CD4-positive, alpha-beta T cell treated with Interferon gamma for 1 hour (primary cell): ENCODE measurements at places on chromosomes 11 and 22.

- DNase-seq: no peak
Measured at GRCh38 chr11:66050581-66051231, 1.5 kb upstream of the SF3B2 start.

DNA sequence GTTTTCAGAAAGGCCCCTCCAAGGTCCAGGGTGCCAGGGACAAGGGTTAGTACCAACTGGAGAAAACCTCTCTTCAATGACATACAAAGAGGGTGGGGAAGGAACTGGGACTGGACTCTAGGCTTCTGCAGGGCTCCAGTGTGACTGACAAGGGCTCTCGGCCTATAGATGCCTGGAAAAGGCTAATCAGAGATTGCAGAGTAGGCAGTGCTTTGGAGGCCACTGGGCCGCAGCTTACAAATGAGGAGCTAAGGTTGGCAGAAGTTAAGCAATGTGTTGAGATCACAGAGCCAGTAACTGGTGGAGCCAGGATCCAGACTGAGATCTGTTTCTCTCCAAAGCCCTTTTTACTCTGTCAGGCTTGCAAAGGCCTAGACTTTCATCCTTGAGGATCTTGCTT is 7.4 kb upstream of the DGKZ start:
- DNase-seq: no peak

DNA sequence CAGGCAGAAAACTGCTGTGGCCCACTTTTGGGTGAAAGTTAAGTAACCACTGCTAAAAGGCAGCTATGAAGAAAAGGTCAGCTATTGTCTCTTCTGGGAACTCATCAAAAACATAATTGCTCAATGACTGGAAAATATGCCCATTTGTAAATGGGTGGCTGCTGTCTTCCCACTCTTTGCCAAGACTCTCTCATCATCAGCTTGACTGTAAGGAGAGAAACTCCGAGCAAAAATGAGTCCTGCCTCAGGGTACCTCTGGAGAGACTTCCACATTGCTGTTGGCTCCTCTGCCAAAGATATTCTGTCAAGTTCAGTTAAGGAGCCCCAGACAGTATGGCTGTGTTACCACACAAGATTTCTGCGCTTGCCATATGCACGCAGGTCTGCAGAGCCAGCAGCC is 138.7 kb downstream of the BBOX1 start:
- DNase-seq: no peak

- DNase-seq: no peak
Measured at GRCh38 chr11:3220521-3221407, 2.2 kb upstream of the MRGPRG start.

GRCh38 chr11:6604081-6604626 is 580 bp downstream of the ILK start:
- peak; percentile 61 for DNase-seq

- no peak for DNase-seq
Measured at GRCh38 chr11:126186708-126187529, 24.5 kb downstream of the RPUSD4 start.

DNA sequence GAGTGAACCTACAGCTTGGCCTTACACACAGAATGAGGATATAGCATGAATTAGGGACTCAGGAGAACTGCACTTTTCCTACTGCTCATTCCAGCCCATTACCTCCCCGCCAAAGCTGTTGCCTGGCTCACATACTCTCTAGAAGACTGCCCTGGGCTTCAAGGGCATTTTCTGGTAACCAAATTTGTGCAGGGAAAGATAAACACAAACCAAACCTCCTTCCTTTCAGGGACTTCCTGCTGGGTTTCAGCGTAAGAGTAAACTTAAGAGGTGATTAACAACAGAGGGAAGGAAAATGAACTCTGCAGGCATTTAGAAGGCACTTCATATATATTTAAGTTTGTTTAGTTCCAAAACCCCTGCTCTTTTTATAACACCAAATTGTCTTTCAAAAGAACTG is 194.9 kb downstream of the SWAP70 start:
- DNase-seq: no peak

DNA sequence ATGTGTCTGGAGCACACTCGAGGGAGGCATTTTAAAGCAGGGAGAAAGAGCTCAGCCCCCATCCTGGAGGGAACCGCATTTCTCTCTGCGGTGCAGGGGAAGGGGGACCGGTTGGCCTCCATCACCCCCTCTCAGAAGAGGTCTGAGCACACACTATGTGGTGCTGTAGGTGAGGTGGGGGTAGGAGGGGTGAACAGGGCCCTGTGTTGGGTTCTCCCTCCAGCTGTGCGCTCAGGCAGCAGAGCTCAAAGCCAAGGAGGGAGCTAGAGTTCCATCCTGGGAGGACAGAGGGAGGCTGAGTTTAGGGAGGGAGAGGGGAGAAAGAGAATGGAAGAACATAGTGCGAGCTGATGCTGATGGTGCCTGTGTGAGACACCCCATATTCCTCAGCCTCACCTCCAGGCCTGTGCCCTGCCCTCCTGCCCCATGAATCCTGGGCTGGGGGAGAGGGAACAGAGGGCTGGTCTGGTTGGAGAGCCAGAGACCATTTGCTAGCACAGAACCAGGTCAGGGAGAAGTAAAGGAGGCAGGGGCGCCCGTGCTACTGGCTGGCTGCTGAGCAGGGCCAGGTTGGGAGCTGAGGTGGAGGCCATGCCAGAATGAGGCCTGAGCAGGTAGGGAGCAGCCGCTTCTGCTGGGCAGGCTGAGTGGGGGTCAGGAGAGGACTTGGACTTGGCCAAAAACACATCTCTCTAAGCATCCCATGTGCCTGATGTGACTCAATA is 43.7 kb downstream of the ALX4 start:
- DNase-seq: no peak

DNA sequence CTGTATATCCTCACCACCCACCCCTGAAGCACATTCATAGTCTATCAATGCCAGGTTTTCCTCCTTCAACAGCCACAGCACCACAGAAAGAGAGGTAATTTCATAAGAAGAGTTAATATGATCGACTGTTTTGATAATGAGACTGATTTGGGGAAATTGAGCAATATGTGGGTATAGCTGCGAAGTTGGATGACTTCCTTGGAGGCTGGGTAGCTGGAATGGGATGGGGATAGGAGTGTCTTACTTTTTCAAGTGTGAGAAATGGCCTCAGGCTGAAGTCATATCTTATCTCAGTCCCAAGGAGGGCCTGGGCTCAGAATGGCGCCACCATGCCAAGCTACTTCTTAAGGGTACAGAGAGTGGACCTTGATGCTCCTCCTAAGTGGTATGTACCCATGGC is 187.6 kb upstream of the CCDC90B start:
- no peak for DNase-seq

- no peak for DNase-seq
Measured at GRCh38 chr11:88402192-88402715, 64.7 kb upstream of the CTSC start.

GRCh38 chr22:32218470-32218869 is 13.6 kb upstream of the RFPL2 start:
- peak; percentile 50 for DNase-seq

GRCh38 chr11:44028401-44028800 is 19.4 kb upstream of the ACCSL start:
- DNase-seq: no peak

DNA sequence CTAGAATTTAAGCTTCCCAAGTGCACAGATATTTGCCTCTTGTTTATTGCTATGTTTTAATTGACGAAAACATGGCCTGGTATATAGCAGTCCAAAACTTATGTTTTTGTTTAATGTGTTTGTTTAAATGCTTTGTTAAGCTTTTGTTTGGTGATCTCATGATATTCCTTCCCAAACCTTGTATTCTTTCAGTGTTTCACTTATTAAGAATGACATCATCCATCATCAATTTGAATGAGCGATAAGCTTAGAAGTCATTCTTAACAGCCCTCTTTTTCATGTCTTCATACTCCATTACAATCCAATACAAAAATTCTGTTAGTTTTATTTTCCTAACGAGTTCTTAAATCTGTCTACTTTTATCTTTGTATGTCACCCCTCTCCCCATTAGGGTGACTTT is 206.0 kb downstream of the DYNC2H1 start:
- no peak for DNase-seq

- DNase-seq: no peak
Measured at GRCh38 chr11:124754710-124755109, 2.7 kb upstream of the VSIG2 start.

GRCh38 chr11:114466742-114467141 is 27.5 kb downstream of the REXO2 start:
- DNase-seq: no peak

GRCh38 chr11:69615545-69616278 is 25.2 kb upstream of the CCND1 start:
- no peak for DNase-seq

GRCh38 chr22:44735518-44736428 is 16.6 kb upstream of the ARHGAP8 start:
- peak; percentile 69 for DNase-seq

- DNase-seq: no peak
Measured at GRCh38 chr22:36617694-36618522, 85.6 kb downstream of the CACNG2 start.

- DNase-seq: no peak
Measured at GRCh38 chr11:1459219-1459575, 27.4 kb downstream of the MOB2 start.

- no peak for DNase-seq
Measured at GRCh38 chr11:44979543-44980399, 29.1 kb upstream of the TP53I11 start.

DNA sequence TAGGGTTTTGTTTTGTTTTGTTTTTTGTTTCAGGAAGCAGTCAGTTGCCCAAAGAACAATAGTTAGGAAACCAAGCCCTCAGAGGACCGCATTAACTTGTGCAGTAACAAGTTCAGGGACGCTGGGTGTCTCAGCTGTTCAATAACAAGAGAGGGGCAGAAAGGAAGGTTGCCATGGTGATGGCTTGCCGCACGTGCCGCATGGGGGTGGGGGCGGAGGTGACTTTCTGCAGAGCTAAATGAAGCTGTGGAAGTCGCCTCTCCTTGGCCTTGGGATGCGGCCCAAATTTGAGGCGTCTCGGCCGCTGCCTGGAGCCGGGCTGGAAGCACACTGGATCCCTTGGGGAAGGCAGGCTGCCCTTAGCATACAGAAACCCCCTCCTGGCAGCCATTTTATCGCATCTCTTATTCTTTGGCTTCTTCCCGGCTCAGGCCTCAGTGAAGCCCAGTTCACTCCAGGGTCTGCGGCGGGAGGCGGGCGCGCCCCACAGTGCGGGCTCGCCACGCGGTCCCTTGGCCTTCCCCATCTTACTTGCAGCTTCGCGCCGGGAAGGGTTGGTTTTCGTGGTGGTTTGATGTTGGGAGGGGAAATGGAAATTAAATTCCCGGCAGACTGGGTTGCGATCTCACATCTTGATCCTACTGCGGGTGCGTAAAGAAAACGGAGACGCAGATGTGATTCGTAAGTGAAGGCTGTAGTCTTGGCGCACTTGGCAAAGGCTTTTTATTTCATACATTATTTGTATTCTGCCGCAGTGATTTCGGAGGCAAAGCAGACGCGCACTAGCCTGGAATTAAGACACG is 94.3 kb downstream of the SLC17A6 start:
- DNase-seq: no peak
